ENCODE measurements at places on chromosomes 7 and 10.

DNA sequence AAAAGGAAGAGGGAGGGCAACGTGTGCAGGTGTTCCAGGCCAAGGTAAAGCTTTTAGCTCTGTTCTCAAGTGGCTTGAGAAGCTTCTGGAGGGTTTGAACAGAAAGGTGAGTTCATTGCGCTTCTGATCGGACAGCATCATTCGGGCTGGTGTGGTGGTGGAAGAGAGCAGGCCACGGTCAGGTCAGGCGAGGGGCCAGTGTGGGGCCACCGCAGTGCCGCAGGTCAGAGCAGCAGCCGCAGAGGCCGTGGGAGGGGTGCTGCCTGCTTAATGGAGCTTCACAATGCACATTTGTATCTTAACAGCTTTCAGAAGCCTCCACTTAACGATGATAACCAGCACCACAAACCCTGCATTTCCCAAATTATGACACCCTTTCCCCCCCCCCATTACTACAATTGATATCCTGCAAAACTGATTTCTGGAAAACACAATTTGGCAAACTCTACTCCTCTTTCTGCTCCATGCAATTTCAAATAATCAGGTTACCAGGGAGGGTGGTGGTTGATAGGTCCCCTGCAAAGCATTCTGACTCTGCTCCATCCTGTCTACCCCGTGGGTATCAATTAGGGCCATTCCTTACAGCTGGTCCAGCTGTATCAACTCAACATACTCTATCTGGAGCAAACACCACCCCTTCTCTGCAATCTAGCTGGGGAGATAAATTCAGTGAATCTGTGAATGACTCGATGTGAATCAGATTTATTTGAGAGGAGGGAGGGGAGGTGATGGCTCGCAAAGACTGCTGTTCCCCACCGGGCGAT, 162.9 kb downstream of the ACTR3B start:
- DNase-seq = no peak

DNA sequence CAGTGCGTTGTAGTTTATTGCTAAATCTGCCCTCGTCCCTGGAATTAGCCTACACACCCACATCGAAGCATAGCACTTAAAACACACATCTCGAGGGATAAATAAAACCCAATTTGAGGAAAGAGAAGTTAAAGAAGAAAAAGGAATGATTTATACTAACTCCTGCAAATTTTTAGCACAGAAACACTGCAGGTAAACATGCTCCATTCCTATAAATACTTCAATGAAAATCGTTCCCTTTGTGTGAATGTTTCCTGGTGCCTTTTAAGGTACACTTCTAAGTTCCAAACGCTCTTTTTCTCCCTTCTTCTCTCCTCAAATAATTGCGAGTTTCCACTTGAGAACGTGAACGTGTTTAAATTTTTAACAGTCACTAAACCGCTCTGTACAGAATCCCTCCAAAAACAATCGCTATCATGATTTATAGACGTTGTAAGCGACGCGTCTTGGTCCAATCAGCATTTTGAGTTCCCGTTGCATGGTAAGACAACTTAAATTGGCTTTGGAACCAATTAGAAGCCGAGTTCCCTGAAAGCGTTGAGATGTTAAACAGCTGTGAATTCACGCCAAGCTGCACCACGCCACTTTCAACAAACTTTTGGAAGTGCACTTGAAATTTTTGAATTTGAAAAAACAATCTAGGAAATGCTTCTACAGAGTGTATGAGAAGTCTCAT, 12.5 kb upstream of the EBLN1 start:
- peak; percentile 25 for DNase-seq

DNA sequence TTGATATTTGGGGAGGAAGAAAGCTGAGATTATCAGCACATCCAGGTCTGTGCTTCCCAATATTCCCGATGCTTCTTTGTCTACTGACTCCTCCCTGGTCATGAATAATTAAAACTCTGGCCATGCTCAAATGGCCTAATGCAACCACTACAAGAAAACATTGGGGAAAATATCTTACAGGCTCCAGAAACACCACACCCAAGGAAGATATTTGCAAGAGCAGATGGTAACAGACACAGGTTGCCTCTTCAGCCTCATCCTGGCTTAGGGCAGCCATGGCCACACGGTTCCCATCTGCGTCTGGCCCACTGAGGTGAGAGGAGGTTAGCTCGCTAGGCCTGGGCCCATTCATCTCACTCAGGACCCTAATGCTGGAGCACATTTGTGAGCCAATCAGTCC, 108.4 kb upstream of the SDK1 start:
- DNase-seq = no peak

DNA sequence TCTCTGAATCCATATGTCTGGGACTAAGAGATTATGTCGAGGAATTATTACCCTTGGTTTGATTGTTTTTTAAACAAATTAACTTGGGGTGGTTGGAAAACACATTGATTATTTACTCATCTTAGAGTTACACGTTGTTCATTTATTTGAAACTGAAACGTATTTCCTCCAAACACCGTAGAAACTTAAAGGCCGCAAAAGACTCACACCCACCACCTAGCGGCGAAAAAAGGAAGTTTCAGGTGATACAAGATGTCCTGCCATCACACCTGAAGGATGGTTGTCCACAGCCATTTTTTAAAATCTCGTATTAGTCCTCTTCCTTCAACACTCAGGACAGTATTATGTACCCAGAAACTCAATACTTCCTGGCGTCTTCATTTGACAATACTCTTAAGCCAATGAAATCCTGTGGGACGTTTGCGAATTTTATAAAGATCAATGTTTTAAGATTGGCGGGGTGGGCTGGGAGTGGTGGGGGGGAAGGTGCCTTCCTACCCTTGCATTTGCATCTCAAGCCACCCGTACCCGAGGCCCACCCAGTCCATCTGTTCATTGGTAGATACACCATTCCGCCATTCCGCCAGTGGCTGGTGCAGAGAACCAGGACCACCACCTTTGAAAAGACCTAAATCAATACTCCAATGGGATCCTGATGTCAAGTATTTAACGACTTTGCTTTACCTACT, 1.4 kb upstream of the LCOR start:
- peak; percentile 56 for DNase-seq

- no peak for DNase-seq
Observed at GRCh38 chr10:89042562-89042961, 52.0 kb downstream of the FAS start.

GRCh38 chr7:10216462-10216861, 757.2 kb upstream of the PHF14 start:
- DNase-seq = no peak

DNA sequence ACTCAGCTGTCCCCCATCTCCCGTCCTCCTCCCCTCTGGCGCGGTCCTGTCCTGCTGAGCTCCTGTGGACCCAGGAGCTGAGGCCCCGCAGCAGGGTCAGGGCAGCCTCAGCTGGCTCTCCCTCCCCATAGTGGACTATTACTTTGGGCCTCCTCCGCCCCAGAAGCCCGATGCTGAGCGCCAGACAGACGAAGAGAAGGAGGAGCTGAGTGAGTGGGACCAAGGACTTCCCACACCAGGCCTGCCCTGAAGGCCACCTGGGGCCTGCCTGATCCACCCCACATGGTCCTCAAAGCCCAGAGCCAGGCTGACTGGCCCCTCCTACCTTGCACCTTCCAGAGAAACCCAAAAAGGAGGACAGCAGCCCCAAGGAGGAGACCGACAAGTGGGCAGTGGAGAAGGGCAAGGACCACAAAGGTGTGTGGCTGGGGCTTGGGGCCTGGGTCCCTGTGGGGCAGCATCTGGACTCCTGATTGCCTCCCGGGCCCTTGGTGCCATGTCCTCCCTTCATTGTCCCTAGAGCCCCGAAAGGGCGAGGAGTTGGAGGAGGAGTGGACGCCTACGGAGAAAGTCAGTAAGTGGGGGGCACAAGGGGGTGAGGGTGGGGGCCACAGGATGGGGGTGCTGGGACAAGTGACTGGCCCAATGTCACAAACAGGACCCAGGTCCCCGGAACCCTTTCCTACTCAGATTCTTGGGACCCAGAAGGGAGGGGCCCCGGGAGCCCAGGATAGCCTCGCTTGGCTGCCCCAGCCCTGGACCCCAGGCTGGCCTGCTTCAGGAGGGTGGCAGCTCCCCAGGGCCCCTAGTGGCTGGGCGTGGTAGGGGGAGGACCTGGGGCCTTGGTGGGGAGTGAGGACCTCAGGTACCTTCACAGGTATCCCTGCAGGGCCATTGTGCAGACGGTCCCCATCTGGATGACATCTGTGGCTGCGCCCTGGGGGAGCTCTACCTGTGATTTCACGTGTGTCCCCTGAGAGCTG, 4.9 kb downstream of the AEBP1 start:
- no peak for DNase-seq

- no peak for DNase-seq
Observed at GRCh38 chr7:95693551-95694333, 78.6 kb upstream of the DYNC1I1 start.

DNA sequence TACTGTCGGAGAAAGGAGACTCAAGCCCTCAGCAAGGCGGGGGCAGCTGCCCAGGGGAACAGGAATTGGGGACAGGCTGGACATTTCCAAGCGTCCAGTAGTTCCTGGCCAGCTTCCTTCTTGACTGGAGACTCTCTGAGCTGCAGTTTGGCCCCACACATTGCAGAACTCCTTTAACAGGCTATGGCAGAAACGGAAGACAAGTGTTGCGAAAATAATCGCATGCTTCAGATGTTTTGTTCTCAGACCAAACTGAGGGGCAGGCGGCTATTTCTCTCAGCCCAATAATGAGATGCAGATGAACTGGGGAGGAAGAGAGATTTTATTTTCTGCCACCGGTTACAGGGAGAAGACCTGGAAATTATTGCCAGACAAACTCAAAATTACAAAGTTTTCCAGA, 88.0 kb upstream of the PFKP start:
- peak; percentile 3 for DNase-seq

All from AML-193 (cell line).